ENCODE measurements at places on chromosomes 12 and 14.

- DNase-seq = no peak
Measured at GRCh38 chr12:66903782-66904396, 225.0 kb upstream of the GRIP1 start.

- DNase-seq = no peak
Measured at GRCh38 chr12:71239731-71240130, 81.9 kb upstream of the TSPAN8 start.

DNA sequence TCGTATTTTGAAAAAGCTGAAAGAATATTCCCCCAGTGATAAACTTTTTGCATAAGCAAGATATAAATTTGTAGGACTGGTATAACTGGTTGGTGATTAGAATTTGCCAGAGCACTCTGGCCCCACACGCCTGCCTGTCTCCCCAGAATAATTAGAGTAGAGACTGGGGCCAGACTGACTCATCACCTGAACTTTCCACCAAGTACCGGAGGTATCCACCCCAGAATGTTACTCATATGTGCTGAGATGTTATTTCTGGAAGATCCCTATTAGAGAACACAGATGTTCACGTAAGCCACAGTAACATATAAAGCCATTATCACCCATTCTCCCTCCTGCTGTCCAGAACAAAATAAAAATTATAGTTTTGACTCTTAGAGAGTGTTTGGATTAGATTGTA lies 49.5 kb upstream of the PIWIL1 start:
- DNase-seq = no peak

GRCh38 chr12:47747596-47748506 lies 10.8 kb downstream of the RAPGEF3 start:
- DNase-seq = no peak

DNA sequence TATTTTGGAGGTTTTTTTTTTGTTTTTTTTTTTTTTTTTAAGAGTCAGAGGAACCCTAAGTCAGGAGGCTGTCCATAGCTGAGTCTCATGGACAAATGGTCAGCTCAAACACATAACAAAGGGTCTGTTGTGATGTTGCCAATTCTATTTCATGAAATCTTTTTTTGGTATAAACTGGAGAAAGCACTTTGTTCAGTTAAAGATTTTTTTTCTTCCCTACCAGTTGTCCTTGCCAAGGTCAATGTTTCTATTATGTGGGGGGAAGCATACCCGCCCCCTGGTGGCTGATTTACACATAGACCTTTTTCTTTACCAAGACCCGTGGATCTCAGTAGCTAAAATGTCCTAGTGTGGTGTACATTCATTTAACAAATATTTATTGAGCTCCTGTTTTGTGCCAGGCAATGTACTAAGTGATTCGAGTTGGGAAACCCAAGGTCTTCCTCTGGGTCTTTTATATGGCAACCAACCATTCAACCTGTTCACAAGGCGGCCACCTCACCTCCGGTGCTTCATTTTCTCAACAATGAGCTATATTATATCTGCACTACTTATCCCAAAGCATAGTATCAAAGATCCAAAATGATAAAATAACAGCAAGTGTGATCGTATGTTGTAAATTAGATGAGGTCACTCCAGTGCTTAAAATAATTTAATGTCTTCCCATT lies 214.5 kb downstream of the PAH start:
- DNase-seq = no peak

GRCh38 chr12:18430425-18431048 lies 169.2 kb downstream of the PIK3C2G start:
- DNase-seq = no peak

GRCh38 chr12:92446083-92446460 lies 256.7 kb upstream of the PLEKHG7 start:
- no peak for DNase-seq

GRCh38 chr12:31813305-31813704 lies 84.5 kb upstream of the AMN1 start:
- DNase-seq = no peak

- DNase-seq = no peak
Measured at GRCh38 chr14:71621276-71621675, 311.0 kb upstream of the RGS6 start.

DNA sequence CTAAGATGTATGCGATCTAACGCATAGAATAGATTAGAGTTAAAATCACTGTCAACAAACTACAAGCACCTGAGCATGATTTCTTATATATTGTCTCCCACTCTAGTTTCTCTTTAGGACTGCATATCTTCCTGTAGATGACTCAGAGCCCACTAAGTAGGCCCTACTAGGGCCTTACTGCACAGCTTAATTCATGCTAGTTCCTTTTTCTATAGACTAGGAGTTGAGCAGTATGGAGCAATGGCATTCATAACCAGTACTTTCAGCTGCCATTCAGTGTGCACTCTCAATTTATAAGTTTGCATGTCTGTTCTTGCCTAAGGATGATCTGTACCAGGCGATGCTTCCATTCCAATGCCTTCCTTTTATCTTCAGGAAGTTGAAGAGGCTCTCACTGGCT lies 103.5 kb downstream of the METTL25 start:
- no peak for DNase-seq

GRCh38 chr12:124946447-124946793 lies 32.0 kb upstream of the UBC start:
- no peak for DNase-seq

DNA sequence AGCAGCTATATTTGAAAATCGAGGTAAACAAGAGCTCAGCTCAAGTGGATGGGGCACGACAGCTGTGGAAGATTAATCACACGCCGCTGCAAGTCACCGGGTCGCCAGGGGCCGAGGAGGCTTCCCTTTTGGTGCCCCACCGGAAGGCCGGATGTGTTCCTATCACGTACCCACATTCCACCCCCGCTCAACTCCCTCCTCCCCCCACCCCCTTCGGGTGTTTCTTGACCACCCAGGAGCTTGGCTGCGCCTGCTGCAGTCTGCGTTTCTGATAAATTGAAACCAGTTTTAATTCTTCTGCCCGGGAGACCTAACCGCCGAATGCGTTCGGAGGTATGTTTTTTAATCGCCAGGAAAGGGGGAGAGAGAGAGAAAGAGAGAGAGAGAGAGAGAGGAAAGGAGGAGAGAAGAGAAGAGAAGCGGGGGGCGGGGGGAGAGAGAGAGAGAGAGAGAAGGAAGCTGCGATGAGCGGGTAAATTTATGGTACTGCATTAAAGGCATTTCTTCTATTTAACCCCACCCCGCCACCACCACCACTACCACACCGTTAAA lies 1.8 kb downstream of the SLC8A3 start:
- no peak for DNase-seq

- DNase-seq = no peak
Measured at GRCh38 chr12:132610051-132610759, at the start of gene LRCOL1. LRCOL1 (minus strand) TSS chr12:132610582; CDS start chr12:132606251, 4,331 bp downstream.

GRCh38 chr12:113537046-113537750 lies 65.5 kb upstream of the LHX5 start:
- DNase-seq = no peak

DNA sequence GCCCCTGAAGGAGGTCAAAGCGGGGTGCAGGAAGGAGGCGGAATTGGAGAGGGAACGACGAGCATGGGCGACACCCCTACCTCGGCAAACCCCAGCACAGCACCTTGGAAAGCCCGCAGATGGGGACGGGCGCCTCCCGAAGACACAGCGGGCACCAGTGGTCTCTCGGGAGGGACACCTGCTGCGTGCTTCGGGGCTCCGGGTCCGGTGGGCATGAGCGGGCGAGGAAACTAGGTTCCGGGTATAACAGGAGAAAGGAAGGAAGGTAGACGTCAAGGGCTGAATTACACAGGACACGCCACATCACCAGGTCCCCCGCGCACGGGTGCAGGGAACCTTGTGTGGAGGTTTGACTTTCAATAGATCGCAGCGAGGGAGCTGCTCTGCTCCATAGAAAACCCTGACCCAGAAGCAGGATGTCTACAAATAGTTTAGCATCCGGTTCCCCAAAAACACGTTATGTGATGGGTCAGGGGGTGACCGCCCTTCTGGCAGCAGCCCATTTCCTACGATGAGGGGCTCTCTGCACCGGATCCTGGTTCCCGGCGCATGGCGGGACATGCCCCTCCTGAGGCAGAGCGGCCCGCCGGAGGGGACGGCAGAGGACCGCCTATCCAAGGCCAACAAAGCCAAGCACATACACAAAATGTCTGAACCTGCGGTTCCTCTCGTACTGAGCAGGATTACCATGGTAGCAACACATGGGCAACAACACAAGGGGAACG lies 196.9 kb downstream of the ALG10 start:
- DNase-seq = no peak

DNA sequence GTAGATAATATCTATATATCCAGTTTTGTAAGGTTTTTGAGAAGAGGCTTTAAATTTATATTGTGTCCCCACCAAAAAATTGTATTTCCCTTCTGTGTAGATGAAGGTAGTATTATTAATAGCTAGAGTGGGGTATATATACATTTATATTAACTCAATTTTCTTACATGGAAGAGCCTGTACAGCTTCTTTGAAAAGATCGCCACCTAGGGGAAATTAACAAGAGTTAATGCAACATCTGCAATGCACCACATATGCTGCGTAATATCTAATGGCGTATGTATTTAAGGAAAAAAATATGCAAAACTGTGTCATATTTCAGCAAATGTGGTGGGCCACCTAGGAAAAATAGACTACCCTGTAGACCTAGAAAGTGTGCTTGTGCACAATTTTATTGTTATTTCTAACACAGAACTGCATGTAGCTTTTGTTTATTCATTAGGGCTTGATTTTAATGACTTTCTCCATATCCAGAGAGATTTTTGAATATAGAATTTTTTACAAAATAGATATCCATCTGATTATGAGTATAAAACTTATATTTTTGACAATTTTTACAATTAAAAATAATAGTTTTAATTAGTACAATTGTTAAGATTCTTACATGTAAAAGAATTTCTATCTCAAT lies 14.0 kb downstream of the CCER1 start:
- DNase-seq = no peak

- no peak for DNase-seq
Measured at GRCh38 chr12:49014547-49014946, 4.0 kb downstream of the PRKAG1 start.

DNA sequence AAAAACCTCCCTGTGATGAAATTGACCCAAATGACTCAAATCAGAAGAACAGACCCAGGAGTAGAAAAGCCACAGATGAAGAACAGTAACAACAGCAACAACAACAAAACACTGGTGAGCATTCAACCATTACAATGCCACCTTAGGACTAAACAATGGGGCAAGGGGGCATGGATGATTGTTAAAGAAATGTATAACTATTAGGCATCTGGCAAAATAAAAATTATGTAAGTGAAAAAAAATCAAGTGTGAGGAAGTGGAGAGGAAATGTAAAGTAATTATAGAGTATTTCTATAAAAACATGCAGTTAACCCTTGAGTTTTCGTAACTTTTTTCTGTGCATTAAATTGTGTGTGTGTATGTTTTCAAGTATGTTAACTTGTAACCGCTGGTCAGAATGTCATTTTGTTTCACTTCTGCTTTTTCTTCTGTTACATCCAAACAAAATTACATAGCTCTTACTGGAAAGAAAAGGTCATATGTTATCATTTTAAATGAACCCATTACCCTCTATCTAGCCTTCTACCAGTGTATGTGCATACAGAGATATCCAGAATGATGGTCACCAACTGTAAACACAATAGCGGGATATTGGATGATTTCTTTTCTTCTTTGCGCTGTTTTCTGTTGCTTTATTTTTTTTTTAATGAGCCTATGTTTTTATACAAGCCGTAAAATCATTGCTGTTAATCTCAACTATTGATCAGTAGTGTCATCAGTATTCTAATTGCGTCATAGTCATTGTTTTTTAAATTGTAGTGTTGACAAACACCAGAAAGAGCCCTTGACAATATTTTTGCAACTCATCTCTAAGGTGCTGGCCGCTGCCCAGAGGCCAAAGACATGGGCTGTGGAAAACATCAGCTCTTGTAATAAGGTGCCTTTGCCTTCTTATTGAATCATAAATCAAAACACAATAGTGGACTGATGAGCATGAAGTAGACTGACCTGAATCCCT lies 170.6 kb downstream of the CRADD start:
- DNase-seq = no peak

GRCh38 chr12:66667906-66668305 lies 11.0 kb downstream of the GRIP1 start:
- no peak for DNase-seq

DNA sequence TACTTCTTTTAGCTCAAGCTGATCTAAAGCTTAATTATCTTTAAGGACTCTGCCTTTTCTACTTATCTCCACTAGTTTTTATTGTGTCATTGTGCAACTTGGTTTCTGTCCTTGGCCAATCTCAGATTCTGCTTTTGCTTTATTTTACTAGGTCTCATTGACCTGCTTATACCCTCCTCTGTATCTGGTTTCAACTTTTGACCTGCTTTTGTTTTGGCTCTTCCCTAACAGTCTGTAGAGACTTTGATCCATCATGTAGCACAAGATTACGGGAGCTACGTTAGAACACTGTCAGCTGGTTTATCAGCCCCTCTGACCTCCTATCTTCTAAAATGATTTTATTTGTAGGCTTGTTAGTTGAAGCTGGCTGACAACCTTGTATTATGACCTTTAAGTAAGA lies 43.6 kb downstream of the ZCRB1 start:
- DNase-seq = no peak

Data from spleen (tissue), 13 donors.